ENCODE measurements at places on chromosomes 13 and 19.

DNA sequence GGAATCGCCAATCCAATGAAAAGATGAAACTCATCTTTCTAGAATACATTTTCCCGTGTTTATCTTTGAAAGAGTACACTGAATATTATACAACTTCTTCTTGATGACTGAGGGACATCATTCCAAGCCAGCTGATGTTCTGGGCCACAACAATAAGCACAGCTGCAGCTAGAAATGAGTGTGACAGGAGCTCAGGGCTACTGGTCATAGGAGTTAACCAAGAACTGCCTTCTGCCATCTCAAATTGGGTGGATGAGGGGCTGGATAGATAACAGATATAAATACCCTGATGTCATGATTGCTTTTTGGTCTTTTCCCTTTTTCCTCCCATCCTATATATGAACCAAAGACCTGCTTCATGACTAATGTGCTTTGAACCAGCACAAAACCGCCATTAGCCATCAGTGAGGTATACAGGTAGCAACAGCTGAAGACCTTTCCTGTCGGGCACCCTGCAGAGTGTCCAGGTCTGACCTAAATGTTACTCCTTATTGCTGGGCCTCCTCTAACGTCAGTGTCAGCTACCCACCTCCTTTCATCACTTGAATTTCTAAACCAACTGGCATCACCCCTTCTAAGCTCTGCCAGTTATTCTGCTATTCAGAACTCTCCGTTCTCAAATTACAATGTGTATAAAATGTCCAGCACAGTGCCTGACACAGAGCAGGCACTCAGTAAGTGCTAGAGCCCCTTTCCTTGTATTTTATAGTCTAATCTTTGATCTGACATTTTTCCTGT, 178.2 kb downstream of the ENOX1 start:
- DNase-seq: no peak

- no peak for DNase-seq
Observed at GRCh38 chr19:16506961-16507360, 10.8 kb downstream of the C19orf44 start.

DNA sequence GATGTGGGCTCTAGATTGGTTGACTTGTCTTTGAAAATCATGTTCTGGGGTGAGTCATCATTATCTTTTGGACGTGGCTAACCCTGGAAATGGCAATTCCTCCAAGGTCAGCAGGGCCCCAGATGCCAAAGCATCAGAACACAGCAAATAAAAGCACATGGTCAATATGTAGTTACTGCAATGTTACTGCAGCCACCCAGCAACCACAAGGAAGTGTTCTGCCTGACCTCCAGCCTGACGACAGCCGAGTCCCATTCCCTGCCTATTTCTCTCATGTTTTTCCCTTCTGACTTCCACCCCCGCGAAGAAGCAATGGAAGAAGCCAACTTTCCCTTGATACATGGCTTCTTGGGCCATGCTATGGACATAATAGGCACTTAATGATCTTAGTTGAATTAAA, 577.9 kb downstream of the IRS2 start:
- DNase-seq: no peak

DNA sequence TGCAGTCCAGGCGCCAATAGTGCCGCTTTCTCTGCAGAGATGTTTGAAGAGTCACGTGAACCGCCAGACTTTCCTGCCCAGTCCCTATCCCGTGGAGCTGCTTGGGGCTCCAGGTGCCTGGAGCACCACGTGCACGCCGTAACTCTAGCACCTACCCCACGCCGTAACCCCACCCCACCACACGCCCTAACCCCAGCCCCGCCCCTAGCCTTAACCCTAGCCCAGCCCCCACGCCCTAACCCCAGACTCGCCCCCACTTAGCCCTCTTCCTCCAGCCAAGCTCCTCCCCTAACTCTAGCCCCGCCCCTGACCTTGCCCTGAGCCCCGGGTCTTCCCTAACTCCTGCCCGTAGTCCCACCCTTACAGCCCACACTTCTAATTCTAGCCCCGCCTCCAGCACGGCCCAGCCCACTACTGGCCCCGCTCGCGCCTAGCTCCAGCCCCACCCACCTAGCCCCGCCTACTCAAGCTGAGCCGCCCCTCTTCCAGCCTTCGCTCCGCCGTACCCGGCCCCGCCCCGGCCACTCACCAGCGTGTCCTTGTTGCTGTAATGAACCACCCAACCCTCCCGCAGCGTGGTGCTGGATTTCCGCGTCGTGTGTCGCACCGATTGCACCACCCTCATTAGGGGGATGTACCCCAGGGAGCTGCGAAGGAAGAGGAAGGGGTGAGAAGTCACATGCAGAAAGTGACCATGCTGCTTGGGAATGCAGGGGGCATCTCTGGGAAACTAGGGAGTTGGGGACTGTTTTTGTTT, 19.5 kb downstream of the PRKD2 start:
- DNase-seq: peak; percentile 87

- no peak for DNase-seq
Observed at GRCh38 chr13:53343361-53343744, 314.7 kb downstream of the OLFM4 start.

GRCh38 chr13:47896546-47896945, 104.5 kb downstream of the SUCLA2 start:
- no peak for DNase-seq

DNA sequence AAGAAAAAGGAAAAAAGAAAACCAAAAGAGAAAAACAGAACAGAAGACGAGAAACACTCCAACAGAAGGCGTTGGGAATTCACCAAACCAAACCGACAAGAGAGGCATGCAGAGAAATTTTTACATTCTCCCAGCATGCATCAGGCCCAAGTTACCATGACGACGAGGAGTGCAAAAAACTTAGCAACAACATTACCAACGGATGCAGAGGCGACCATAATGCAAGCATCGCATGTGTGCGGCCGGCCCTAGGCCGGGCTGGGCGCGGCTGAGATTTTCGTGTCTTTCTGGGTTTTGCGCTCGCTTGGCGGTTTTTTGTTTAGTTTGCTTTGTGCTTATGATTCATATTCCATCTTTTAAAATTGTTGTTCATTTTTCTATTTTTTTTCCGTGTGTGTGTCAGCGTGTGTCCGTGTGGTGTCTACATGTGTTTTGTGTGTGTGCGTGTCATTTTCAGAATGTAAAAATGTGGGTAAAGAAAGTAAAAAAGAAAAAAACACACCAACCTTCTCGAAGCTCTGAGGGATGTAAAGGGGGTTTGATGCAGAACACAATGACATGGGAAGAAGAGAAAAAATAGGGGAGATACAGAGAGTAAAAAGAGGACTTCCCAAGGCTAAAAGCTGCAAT, 84.9 kb downstream of the PTPRS start:
- DNase-seq: no peak

GRCh38 chr19:41744850-41745249, 10.5 kb upstream of the CEACAM6 start:
- no peak for DNase-seq

GRCh38 chr13:22642088-22642487, 538.7 kb upstream of the SGCG start:
- no peak for DNase-seq

DNA sequence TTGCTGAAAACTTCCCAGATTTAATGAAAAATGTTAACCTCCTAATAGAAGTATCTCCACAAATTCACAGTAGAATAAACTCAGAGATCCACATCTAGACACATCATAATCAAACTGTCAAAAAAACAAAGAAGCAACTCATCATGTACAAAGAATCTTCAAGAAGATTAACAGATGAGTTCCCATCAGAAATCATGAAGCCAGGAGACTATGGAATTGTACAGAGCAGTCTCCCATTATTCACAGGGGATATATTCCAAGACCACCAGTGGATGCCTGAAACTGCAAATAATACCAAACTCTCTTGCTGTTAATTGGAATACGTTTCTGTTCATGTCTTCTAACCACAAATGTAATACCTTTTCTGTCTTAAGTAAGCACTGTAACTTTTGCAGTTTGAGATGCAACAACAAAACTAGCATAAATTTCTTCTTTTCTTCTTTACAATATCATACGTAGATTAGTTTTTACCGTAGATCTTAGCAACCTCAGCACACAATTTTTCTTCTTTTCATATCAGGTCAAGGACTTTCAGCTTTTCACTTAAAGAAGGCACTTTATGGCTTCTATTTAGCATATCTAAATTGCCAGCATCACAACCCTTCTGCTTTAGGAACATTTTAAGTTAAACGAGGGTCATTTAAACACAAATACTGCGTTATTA, 70.3 kb upstream of the MIR17HG start:
- DNase-seq: no peak

DNA sequence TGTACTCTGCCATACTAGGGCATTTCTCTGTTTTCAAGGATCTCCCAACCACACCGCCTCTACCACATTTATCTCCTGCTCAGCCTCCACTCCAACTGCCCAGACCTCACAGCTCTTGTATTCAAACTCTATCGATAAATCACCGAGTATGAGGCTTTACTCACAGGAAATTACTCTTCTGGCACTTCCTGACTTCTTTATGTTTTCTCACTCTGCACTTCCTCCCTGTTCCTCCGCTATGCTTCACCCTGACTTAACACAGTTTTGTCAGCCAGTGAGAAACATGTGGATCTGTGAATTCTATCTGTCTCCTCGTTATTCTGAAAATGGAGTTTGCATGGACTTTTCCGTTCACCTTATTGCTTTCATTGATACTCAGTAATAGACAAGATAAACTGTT, 2.6 kb upstream of the CARD8 start:
- no peak for DNase-seq

GRCh38 chr19:48696353-48697010, 711 bp downstream of the FUT2 start:
- no peak for DNase-seq
